ENCODE measurements at places on chromosomes 3 and 15.

- DNase-seq = peak; percentile 49
Observed at GRCh38 chr3:127959873-127960272, 44.8 kb downstream of the KBTBD12 start.

- DNase-seq = peak; percentile 22
Observed at GRCh38 chr15:29986946-29987345, 95.8 kb upstream of the GOLGA8J start.

GRCh38 chr3:38455639-38456430, 2.1 kb downstream of the ACVR2B start:
- DNase-seq = no peak

- peak; percentile 14 for DNase-seq
Observed at GRCh38 chr15:79811406-79812405, 85.1 kb downstream of the MTHFS start.

Data from fibroblast of skin of back (primary cell).